ENCODE measurements at places on chromosomes 12 and 14.

DNA sequence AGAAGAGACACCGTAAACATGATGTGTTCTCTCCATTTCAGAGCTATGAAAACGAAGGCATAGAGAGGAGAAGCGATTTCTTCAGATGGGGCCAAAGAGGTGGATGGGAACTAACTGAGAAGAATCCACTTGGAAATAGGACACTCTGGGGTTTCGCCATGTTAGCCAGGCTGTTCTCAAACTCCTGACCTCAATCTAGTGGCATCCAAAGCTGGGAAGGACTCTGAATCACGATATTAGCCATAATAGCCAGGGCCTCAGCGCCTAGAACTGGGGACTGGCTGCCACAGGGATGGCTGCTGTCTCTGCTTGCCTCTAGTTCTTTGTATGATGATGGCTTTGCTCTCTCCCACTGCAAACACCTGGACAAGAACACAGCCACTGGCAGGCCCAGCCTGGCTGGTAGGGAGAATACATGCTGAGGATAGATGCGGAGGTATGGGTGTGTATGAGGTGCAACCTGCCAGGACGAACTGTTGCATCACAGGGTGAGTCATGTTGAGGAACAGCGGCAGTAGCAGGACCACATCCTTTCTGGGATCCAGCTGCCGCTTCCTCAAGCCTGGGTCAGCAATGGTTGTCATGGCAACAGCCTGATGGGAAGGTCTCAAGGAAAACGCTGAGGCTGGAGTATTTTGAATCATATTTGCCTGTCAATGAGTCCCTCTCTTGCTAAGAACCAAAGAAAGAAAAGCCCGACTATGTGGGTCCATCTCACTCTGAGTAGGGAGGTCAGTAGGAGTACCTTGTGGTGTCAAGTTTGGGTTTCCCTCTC lies 31.1 kb downstream of the CCDC177 start:
- peak; percentile 57 for DNase-seq

- DNase-seq: no peak
Measured at GRCh38 chr12:43293396-43293795, 258.6 kb downstream of the ADAMTS20 start.

- DNase-seq: no peak
Measured at GRCh38 chr12:93786656-93787397, 109.7 kb downstream of the CRADD start.

DNA sequence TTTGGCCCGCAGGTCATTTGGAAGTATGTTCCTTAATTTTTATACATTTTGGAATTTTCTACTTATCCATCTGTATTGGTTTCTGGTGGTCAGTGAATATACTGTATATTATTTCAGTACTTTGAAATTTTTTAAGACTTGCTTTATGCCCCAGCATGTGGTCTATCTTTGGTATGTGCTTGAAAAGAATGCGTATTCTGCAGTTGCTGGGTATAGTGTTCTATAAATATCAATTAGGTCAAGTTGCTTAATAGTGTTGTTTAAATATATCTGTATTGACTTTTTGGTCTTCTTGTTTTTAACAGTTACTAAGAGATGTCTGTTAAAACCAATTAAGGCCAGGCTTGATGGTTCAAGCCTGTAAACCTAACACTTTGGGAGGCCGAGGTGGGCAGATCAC lies 21.7 kb upstream of the SIX1 start:
- DNase-seq: no peak
